ENCODE measurements at places on chromosomes 11 and 22.
A peak's percentile ranks its signal among the peaks of the same experiment; 100 is the strongest.

DNA sequence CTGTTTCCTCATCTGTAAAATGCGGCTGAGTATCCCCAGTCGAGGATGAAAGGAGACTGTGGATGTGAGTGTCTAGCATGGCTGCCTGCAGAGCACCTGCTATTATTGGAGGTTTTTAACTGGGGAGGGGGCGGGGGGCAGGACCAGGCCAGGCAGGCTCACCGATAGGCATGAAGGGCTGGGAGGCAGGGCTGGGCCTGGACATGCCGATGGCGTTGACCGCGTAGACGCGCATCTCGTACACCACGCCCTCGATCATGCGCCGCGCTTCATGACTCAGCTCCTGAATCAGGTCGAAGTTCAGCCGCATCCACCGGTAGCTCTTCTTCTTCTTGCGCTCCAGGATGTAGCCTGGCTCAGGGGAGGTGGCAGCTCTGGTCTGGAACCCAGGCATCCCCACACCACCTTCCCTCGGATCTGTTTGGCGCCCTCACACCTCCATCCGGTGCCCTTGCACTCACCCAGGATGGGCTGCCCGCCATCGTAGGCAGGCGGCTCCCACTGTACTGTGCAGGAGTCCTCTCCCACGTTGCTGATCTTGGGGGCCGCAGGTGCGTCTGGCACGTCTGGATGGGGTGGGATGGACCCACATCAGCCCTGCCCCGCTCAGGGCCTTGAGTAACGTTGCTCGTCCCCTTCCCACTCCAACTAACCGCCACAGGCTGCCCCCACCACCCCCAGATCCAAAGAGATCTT lies 15.1 kb downstream of the MYBPC3 start:
- DNase-seq, result no peak

DNA sequence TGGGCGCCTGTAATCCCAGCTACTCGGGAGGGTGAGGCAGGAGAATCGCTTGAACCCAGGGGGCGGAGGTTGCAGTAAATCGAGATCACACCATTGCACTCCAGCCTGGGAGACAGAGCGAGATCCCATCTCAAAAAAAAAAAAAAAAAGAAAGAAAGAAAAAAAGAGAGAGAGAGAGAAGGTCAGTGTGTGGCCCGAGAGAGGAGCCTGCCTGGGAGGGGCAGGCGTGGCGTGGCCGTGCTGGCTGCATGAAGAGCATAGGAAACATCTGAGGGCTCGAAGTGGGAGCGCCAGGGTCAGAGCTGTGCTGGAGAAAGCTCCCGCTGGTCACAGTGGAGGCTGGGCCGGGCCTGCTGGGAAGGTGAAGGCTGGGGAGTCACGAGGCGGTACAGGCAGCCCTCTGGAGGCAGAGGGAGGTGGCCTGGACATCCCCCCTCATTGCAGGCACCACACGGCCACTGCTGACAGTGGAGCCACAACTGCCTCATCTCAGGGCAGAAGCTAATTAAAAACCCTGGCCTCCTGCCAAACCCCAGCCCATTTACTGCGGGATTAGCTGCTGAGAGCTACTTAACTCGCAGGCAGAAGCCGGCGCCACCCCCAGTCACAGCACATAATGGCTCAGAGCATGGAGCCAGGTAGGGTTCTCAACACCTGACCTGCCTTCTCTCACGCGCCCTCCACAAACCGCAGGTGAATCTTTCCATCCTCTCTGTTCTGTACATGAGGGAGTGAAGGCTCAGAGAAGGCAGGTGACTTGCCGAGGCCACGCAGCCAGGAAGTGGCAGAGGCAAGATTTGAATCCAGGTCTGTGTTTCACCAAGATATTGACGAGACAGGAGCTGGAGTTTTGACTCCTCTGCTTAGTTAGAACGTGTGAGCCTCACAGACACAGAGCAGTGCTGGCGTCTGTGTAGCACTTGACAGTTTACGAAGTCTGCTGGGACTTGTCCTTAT lies 32.6 kb downstream of the NFAM1 start:
- peak; percentile 59 for DNase-seq

DNA sequence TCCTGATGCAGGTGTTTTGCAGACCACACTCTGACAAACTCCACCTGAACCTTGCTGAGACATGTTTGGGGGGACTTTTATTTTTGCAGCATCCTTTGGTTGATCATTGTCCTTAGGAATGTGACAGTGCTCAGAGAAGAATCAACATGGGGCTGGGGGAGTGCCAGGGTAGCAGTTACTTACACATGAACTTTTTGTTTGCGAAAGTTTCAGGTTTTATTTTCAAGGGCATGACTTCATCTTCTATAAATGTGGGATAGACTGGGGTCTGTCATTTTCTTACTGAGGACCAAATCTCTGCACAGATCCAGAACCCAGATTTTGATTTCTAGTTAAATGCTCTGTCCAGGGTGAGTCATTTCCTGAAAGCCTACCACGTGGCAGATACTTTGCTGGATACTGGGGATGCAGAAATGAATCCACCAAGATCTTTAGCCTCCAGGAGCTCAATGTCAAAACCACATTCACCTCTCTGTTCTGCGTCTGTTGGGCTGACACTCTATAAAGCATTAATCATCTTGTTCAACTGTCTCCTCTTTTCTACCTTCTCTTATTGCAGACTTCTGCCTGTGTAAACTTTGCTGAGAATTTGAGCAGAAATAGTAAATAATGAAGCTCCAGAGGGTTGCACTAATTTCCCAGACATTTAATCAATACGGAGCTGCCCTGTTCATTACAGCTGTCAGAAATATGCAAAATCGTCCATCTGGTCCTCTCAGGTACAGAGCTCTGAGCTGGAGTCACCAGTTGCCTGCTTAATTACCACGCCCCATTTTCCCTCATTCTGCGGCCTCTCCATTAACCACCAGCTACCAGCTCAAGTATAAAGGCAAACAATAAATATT lies 387.9 kb downstream of the MIAT start:
- no peak for DNase-seq

- no peak for DNase-seq
Measured at GRCh38 chr11:109303342-109303741, 118.6 kb upstream of the C11orf87 start.

- DNase-seq, result no peak
Measured at GRCh38 chr11:95832763-95833162, 42.5 kb downstream of the CEP57 start.

DNA sequence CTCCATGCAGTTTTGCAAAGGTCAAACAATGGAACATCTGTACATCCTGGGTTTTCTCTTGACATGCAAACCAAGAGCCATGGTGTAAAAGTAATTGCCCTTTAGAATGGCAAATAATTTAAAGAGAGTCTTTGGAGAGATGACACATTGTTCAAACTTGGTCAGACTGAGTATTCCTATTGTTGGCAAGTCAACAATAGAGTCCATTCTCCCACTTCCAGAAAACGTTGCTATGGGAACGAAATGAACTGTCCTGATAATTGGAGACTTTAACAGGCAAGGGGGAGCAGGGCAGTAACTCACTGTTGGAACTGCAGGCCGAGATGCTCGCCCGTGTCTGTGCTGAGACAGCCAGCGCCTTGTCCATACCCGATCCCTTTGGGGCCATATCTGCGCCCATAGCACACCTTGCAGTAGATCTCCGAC lies 13.9 kb downstream of the CSRP3 start:
- DNase-seq, result no peak

DNA sequence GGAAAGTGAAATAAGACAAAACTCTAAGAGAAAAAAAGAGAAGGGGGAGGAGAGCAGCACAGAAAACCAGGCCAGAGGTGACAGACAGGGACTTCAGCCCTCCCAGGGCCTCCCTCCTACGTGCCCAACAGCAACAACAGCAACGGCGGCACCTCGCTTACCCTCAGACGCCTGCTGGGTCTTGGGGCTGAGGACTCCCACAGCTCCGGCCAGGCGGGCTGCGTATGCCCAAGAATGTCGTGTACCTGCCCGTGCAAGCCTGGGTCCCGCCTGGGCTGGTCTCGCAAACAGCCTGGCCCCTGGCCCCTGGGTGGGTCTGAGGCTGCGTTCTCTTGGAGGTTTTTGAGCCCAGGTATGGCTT lies 30.5 kb downstream of the ARAP1 start:
- peak; percentile 68 for DNase-seq

DNA sequence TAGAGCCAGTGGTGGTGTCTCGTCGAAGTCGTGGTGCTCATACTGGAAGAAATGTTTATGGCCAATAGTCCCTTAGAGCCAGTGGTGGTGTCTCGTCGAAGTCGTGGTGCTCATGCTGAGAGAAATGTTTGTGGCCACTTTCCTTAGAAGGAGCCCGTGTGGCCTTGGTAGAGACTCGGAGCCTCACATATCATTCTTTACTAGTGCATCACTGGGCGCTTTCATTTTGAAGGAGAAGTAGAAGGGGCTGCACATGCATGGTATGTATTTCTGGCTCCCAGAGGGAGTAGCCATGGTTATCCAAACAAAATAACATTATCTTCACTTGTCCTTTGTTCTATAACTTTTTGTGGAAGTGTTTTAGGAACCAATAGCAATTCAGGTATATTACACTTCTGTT lies 69.5 kb downstream of the JAM3 start:
- DNase-seq, result no peak

- DNase-seq, result peak; percentile 8
Measured at GRCh38 chr22:19149047-19149883, 827 bp downstream of the GSC2 start.

GRCh38 chr22:27107386-27107785 lies 450.0 kb downstream of the MIAT start:
- DNase-seq, result no peak

- DNase-seq, result peak; percentile 27
Measured at GRCh38 chr11:62804310-62805075, 747 bp downstream of the NXF1 start.

DNA sequence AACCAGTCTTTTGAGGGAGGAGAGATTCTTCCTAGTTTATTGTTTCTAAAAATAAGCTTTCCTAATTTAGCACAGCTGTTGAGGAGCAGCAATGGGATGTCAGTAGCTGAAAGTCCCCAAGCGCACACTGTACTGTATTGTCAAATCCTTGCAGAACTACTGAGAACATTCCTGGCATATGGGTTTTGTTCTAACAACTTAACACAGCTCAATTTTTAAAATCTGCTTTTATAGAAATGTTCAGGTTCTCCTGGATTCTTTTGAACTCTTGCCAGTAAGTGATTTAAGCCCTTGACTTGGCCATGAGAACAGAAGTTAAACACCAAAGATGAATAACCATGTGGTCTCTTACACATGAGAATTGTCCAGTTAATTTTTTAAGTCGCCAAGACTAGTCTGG lies 218.6 kb downstream of the FAT3 start:
- no peak for DNase-seq

GRCh38 chr22:44263547-44263946 lies 49.2 kb downstream of the SHISAL1 start:
- no peak for DNase-seq

GRCh38 chr11:103294516-103294915 lies 185.3 kb downstream of the DYNC2H1 start:
- no peak for DNase-seq

DNA sequence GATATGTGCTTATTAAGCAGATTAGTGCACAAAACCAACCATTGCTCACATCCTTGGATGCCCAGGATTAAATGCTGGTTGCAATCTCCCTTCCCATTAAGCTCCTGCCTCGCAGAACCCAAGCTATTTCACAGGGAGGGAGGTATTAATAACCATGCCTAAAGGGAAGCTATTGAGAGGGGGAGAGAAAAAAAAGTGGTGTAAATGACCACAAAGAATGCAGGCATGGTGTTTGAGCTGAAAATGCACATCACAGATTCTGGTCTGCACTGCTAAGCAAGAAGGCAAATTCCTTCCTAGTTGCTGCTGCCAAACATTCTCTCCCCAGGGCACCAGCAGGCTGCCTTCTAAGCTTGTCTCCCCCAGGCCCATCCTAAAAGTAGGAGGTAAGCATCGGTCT lies 92.0 kb upstream of the ISX start:
- DNase-seq, result no peak

DNA sequence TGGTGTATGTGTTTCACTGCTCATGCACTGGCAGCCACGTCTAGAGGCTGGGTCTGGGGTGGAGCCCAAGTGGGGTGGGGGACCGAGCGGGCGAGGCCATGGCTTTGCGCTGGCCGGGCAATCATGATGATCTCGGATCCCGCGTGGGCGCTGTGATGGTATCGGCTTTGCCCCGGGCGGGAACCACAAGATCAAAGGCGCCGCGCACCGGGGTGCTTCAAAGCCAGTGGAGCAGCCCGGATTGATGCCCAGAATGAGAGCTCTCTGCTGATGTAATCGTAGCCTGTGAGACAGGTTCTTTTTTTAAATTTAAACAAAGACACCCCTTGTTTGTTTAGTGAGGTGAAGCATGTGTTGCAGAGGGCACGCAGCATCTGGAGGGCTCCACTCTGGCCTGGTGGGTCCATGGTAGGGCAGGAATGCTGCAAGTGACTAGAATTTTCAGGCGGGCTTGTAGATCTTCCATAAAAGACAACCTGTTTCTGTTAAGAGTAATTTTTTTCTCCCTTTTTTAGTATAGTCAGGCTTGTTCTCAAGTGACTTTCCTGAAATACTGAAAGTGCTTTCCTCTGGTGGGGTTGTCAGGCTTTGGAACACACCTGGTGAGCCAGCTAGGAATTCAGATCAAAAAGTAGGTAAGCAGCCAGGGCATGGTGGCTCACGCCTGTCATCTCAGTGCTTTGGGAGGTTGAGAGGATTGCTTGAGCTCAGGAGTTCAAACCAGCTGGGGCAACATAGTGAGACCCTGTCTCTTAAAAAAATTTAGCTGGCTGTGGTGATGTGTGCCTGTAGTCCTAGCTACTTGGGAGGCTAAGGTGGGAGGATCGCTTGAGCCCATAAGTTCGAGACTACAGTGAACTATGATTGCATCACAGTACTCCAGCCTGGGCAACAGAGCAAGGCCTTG lies 40.7 kb downstream of the ZNRF3 start:
- DNase-seq, result peak; percentile 46

DNA sequence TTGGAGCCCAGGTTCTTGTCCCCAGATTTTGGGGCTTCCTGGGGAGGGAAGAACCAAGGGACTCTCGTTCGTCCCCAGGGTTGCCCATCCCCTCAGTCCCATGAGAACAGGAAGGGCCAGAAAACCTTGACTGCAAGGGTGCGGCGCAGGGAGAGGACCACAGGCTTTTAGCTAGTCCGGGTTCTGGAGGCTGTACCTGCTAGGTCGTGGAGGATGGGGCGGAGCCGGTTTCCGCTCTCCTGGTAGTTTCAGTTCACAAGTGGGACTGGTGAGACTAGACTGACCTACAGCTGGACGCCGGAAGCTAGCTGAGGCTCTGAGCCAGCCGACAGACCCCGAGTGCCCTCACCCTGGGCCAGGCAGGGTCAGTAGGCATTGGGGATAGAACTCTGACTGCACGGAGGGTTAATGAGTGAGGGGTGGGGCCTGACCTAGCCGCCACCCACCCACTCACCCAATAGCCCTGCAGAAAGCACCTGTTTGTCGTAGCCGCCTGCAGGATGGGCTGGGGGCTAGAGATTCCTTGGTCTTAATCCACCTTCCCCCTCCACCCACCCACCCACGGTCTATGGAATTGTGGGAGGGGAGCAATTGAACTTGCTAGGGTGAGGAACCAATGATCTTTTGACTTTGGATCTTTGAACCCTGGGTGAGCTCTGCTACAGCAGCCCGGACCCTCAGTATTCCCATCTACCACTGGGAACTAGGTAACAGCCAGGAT lies 1.5 kb downstream of the MAFF start:
- DNase-seq, result peak; percentile 86

GRCh38 chr11:111585371-111585770 lies 16.9 kb upstream of the SIK2 start:
- DNase-seq, result no peak

- DNase-seq, result no peak
Measured at GRCh38 chr11:12438291-12438690, 60.9 kb downstream of the PARVA start.

GRCh38 chr11:9249252-9249651 lies 15.9 kb downstream of the DENND5A start:
- DNase-seq, result no peak

All from small intestine (tissue), 16 donors.